ENCODE measurements at places on chromosomes 13 and 19. TPM values are rescaled to one million over a fixed set of nuclear protein-coding genes. Genes with fewer than 3 reads are reported as not detected.
A peak's percentile ranks its signal among the peaks of the same experiment; 100 is the strongest.

PSG1 gene
- not detected for total RNA-seq

CIC gene
- total RNA-seq: 92.1 TPM

ZNF625 gene
- 7.3 TPM for total RNA-seq

MISP gene
- total RNA-seq: 0.45 TPM

SLITRK5 gene
- 10.1 TPM for total RNA-seq

CFAP97D2 gene
- total RNA-seq: not detected

ERICH6B gene
- not detected for total RNA-seq

NFIC gene
- 178 TPM for total RNA-seq

CCDC8 gene
- 9.0 TPM for total RNA-seq

SLC7A9 gene
- 0.89 TPM for total RNA-seq

KDM4B gene
- total RNA-seq: 60.1 TPM

SIN3B gene
- total RNA-seq: 84.8 TPM

SEMA6B gene
- 28.2 TPM for total RNA-seq

C19orf38 gene
- total RNA-seq: 2.7 TPM

ZNF208 gene
- total RNA-seq: 11.7 TPM

ZNF837 gene
- 2.0 TPM for total RNA-seq

SPACA4 gene
- not detected for total RNA-seq

- no peak for DNase-seq
These were observed 28.5 kb downstream of the EXOC3L2 start for GRCh38 chr19:45216667-45217066.

DNA sequence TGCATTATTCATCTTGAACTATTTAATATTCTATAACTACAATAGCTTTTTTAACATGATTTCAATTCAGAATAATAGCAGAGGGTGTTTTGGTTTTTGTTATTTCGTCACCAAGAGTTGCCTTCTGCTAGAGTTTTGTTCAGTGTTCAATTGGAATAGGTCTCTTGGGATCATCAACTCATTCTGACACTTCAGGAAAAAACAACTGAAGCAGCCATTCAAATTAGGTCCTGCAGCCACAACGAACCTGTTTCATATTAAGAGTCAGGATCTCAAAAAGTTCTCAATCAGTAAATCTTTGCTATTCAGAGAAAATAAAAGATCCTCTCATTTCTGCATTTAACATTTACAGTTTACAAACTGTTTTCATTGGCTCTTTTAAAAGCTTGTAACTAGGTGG is 2.4 kb upstream of the CHAMP1 start:
- DNase-seq: no peak

- DNase-seq: no peak
These were observed 13.0 kb upstream of the ALOX5AP start for GRCh38 chr13:30722361-30722760.

DNA sequence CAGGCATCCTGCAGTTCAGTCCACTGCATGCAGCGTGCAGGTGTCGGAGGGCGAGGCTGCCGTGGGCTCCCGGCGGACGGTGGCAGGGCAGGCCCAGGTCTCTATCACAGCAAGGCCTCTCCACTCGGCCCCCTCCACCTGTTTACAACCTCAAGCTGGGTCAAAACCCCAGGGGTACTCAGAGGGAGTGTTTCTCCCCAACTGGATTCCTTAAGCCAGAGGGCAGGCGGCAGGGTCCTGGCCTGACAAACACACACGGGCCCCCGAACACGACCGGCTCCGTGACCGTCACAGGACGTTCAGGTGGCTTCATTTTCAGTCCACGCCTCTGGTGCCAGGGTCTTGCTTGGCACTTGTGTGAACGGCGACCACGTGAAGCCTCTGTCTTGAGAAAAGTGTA is 23.5 kb downstream of the RASA3 start:
- DNase-seq: peak; percentile 49

GRCh38 chr19:1461862-1462261 is 11.9 kb downstream of the APC2 start:
- no peak for DNase-seq

DNA sequence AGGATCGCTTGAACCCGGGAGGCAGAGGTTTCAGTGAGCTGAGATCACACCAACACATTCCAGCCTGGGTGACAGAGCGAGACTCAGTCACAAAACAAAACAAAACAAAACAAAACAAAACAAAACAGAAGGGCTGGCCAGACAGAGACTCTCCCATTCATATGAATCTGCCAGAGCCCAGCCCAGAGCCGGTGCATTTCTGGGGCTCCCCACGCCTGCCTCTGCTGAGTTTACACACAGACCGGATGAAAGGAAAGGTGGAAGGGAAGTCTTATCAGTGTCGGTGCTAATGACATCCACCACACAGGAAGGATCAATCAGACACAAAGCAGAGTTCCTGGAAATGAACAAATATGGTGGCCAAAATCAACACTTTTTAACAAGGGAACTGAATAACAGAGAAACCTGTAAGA is 6.8 kb downstream of the TRAPPC6A start:
- DNase-seq: no peak

DNA sequence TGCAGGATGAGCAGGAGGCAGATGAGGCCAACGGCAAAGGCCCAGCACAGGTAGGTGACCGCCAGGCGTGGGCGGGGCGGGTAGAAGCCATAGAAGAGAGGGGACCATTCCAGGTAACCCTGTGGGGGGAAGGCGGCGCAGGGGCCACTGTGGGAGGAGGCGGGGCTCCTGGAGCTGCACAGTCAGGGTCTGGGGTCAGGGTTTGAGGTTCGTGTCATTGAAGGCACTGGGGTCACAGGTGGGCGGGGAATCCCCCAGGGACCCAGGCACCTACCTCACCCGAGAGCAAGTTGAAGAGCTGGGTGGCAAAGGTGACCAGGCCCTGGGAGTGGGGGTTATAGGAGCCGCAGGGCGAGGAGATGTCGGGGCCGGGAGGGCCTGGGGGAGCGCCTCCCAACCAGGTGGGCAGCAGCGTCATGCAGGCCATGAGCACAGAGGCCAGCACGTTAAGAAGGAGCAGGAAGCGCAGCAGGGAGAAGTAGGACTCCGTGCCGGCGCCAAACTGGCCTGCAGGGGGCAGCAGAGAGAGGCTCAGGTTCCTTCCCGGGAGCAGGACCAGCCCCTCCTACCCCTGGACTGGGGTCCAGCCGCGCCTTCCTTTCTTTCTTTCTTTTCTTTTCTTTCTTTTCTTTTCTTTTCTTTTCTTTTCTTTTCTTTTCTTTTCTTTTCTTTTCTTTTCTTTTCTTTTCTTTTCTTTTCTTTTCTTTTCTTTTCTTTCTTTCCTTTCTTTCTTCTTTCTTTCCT is 4.6 kb downstream of the TMC4 start:
- peak; percentile 97 for DNase-seq

- DNase-seq: no peak
These were observed 2.6 kb downstream of the CNN1 start for GRCh38 chr19:11541238-11541637.

DNA sequence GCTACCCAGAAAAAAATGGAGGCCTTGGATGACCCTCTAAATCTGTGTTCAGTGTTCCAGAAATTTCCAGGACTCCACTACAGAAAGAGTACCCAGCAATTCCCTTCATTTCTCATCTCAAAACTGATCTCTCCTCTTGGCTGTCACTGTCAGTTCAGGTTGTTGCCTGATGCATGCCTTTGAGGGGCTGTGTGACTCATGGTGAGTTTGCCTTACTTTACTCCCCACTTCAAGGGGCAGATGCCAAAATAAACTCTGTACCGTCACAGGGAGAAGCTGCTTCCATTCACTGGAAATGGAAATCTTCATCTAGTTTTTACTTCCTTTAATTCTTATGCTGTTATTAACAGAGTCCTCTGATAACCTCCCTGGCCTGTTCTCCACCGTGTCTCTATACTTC is 1075.0 kb downstream of the DIAPH3 start:
- DNase-seq: no peak

DNA sequence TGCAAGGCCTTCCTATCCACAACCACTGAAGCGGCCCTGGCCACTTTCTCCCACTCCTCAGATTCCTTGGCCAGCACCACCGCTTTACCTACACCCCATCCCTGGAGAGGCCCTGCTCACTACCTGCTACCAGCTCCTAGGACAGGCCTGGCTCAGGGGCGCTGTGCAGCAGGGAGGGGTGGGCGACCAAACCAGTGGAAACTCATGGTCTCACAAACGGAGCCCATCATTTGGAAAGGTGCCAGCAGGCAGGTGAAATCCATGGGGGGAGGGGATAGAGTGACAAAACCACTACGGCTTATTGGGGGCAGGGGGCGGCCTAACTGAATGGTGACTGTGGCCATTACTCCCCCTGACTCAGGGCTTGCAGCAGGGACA is 27.6 kb downstream of the C19orf47 start:
- DNase-seq: no peak

DNA sequence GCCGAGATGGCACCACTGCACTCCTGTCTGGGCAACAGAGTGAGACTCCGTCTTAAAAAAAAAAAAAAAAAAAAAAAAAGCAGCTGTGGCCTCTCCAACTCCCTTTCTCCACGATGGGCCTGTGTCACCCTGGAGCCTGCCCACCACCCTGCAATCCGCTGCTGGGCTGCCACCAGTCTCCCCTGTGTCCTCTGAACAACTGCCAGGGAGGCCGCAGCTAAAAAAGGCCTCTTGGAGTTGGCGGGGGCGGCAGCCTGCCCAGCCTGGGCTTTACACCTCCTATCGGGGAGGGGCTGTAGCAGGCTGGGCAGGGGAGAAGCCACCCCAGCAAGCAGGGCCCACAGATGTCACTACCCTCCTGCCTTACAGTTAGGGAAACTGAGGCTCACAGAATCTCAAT is 3.5 kb downstream of the CDC37 start:
- DNase-seq: no peak

DNA sequence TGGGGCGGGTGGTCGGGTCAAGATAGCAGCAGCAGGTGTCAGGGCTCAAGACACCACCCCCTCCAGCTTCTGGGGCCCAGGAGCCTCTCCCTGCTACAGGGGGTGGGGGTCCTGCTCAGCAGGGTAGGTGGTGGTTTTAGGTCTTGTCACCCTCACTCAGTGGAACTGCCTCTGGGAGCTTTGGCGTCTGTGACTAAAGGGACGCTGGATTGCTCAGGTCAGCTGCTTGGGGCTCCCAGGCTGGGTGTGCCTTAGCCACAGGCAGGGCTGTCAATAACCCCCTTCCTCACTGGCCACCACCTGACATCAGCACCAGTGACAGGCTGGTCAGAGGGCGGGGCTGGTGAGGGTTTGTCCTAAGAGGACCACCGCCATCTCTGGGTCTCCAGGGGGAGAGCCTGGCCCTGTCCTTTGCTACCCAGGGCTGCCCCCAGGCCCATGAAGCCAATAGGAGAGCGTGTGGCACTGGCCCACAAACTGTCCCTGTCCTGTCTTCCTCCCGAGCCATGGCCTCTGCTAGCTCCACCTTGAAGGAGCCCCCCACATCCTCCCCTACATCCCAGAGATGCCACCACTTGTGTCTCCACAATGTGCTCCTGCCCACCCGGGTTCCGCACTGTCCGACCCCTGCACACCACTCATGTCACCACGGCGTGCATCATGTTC is 36.4 kb downstream of the MAU2 start:
- no peak for DNase-seq

DNA sequence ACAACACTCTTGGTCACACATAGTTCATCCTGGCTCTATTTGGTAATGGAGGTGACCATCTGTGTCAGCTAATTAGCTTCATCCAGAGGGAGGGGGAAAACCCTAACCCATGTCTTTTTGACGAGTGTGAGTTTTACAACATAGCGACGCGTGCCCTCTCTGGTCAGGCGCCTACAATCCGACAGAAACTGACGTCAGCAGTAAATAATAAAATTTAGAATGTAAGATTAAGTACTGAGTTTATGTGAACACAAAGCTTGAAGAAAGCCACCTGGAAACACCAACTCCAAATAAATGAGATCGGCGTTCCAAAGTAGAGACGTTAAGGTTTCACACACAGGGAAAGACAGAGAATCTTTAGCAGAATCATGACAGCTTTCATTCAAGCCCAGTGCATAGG is 1.8 kb upstream of the ZNF83 start:
- DNase-seq: no peak

- no peak for DNase-seq
These were observed 1.3 kb downstream of the CLDN10 start for GRCh38 chr13:95553581-95554385.

GRCh38 chr13:73228546-73228945 is 169.7 kb downstream of the KLF5 start:
- no peak for DNase-seq

DNA sequence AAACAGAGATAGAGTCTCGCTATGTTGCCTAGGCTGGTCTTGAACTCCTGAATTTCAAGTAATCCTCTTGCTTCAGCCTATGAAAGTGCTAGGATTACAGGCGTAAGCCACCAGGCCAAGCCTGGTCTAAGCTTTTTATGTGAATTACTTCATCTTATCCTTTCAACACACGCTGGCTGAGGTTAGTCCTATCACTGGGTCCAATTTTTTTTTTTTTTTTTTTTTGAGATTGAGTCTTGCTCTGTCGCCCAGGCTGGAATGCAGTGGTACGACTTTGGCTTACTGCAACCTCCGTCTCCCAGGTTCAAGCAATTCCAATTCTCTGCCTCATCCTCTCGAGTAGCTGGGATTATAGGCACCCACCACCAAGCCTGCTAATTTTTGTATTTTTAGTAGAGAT is 10.4 kb downstream of the MYO1F start:
- no peak for DNase-seq

GRCh38 chr13:110063490-110064421 is 243.2 kb downstream of the COL4A1 start:
- no peak for DNase-seq

- DNase-seq: peak; percentile 74
These were observed 263.7 kb downstream of the KCTD12 start for GRCh38 chr13:76622315-76623040.
